Left lung (tissue), 14 donors: ENCODE measurements at places on chromosomes 6 and 20. TPM values are rescaled to one million over a fixed set of nuclear protein-coding genes. Genes with fewer than 3 reads are reported as not detected.

DNA sequence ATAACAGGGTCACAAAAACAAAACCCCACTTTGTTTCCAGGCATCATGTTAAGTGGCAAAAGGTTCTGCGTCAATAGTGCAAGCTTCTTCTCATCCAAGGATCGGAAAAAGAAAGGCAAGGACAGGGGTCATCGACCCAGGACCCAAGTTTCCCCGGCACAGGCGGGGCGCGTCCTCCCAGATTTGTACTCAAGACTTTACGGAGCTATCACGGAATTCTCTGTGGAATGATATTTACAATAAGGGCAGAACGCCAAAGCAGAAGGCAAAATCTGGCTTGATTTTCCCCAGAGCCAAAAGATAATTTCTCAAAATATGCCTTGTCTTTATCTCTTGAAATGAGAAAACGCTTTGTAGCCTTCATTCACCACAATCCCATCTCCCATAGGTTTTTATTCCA, 25.5 kb downstream of the PDE10A start:
- no peak for DNase-seq
- H3K36me3 ChIP-seq, result no peaks in the 10 kb centered on the region
- no peaks in the 10 kb centered on the region for H3K27me3 ChIP-seq
- no peak overlapping the region for H3K4me3 ChIP-seq

ATP6V1G2 gene
- polyA plus RNA-seq, result 2.9 TPM

- no peak overlapping the region for H3K27ac ChIP-seq
- no peaks in the 10 kb centered on the region for H3K36me3 ChIP-seq
- H3K27me3 ChIP-seq, result no peaks in the 10 kb centered on the region
- no peak overlapping the region for H3K4me3 ChIP-seq
- no peak for DNase-seq
- no peaks in the 10 kb centered on the region for H3K4me1 ChIP-seq
These were observed 45.5 kb downstream of the TRAM2 start for GRCh38 chr6:52531396-52531795.

GRCh38 chr20:19990850-19991249, 26.3 kb upstream of the NAA20 start:
- H3K4me1 ChIP-seq, result peaks cover 30% of the 10 kb centered on the region
- no peaks in the 10 kb centered on the region for H3K27me3 ChIP-seq
- DNase-seq, result no peak
- no peak overlapping the region for H3K27ac ChIP-seq
- no peak overlapping the region for H3K4me3 ChIP-seq

- peaks cover 34% of the 10 kb centered on the region for H3K36me3 ChIP-seq
These were observed 14.3 kb upstream of the MAP1LC3A start for GRCh38 chr20:34544109-34544796.

DNA sequence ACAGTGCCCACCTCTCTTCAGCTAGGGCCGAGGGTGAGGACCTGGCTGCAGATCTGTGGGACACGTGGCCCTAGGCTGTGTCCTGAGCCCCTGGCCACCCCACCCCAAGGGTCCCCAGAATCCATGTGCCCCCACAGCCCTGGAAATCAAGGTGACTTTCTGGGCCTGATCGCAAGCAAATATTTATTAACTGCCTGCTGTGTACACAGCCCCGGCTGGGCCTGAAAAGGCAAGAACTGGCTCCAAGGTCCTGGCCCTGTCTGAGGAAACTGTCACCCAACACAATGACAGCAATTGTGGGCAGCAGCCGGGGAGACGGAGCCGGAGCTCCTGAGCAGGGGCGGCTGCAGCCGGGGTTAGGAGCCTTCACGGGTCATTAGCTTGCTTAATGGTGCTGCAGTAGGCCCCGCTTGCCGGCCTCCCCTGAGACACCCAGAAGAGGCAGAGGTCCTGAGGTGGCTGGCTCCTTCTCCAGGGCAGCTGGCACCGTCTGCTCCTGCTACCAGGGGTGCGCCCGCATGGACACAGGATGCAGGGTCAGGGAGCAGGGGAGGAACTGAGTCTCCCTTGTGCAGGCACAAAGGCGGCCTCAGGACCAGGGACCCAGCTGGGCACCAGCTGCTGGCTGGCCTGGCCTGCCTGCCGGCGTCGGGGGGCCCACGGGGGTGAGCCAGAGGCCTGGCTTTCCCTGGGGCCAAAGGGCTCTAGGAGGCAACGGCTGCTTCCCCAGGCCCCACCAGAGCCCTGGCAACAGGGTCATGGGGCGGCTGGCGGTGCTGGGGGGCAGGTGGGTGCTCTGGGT, 24.1 kb downstream of the NPEPL1 start:
- H3K4me1 ChIP-seq, result no peaks in the 10 kb centered on the region
- no peaks in the 10 kb centered on the region for H3K27me3 ChIP-seq
- H3K4me3 ChIP-seq, result no peak overlapping the region
- no peak for DNase-seq
- H3K27ac ChIP-seq, result no peak overlapping the region

DNA sequence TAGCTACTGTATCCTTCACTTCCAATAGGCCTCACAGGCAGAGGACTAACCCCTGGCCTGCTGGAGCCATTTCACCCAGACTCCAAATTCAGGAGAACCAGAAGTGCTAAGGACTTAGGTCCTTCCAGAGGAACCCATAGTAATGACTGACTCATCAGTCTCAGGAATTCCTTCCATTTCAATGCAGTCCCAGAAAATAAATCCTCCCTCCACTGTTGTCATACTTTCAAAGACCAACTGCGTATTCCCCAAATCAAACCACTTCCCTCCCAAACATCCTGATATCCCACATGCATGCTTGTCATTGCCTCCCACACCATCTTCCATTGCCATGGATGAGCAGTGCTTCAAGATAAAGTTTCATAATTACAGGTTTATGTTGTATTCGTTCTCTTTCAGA, 31.8 kb upstream of the NT5E start:
- no peaks in the 10 kb centered on the region for H3K4me1 ChIP-seq
- H3K27ac ChIP-seq, result no peak overlapping the region
- H3K4me3 ChIP-seq, result no peak overlapping the region
- no peak for DNase-seq

DNA sequence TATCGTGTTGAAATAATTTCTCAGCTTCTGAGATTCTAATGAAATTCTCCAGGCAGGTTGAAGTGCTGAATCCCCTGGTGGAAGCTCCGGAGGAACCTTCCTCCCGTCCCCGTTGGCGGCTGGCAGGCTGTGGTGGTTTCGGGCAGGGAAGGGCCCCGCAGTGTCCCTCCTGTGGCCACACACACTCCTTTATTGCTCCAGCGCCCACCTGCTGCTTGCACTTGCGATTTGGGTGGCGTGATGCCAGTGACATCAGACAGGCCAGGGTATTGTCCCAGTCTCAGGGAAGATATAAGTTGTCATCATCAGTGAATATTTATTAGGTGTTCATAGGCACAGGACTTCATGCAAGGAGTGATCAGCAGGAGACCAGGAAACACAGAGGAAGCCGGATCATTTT, 530.4 kb downstream of the QKI start:
- H3K4me3 ChIP-seq, result no peak overlapping the region
- peaks cover 23% of the 10 kb centered on the region for H3K27me3 ChIP-seq
- H3K36me3 ChIP-seq, result no peaks in the 10 kb centered on the region
- H3K4me1 ChIP-seq, result no peaks in the 10 kb centered on the region
- DNase-seq, result no peak

GRCh38 chr6:36131511-36132245, 1.4 kb downstream of the MAPK13 start:
- H3K4me1 ChIP-seq, result peaks cover 60% of the 10 kb centered on the region
- H3K36me3 ChIP-seq, result peaks cover 25% of the 10 kb centered on the region
- DNase-seq, result peak; percentile 58
- H3K4me3 ChIP-seq, result peak overlapping the region; percentile 24
- no peaks in the 10 kb centered on the region for H3K27me3 ChIP-seq

DNA sequence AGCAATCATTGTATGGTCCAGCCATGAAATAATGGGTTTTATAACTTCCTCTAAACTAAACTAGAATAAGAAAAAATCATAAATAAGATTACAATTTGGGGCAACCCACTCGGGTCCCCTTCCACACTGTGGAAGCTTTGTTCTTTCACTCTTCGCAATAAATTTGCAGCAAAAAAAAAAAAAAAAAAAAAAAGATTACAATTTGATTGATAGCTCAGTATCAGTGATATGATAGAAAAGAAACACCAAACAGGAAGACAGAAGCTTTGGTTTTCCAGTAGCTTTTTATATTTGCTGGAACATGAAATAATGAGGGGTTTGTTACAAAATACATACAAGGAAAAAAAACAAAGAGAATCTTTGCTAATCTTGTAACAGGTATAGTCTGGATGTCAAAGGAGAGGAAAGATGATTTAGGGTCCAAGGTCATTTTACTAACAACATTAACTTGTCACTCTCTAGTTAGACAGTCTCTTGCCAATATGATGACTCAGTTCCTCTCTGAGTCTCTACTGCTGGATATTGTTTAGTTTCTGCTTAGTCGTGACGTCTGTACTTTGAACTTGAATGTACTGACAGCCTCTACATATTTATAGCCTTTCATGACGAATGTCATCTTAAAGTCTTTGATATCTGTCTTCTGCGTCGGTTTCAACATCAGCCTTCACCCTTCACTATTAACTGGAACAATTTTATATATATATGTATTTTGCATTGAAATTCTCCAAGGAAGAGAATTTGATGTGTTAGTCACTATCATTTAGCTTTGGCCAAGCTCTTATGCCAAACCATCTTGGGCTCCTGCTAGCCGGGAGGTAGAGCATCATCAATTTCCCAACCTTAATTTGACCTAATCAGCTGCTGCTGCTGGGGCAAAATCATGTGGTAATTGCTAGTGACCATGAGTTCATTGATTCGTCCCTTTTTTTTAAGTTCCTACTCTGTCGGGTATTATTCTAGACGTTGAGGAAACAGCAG, 213.1 kb upstream of the STXBP5 start:
- H3K27me3 ChIP-seq, result no peaks in the 10 kb centered on the region
- H3K36me3 ChIP-seq, result no peaks in the 10 kb centered on the region
- DNase-seq, result no peak

DNA sequence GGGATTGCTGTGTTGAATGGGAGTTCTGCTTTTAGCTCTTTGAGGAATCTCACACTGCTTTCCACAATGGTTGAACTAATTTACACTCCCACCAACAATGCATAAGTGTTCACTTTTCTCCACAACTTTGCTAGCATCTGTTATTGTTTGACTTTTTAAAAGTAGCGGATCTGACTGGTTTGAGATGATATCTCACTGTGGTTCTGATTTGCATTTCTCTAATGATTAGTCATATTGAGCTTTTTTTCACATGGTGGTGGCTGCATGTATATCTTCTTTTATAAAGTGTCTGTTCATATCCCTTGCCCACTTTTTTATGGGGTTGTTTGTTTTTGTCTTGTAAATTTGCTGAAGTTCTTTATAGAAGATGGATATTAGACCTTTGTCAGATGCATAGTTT, 588.3 kb upstream of the ADGRB3 start:
- H3K4me3 ChIP-seq, result no peak overlapping the region
- DNase-seq, result no peak
- no peaks in the 10 kb centered on the region for H3K4me1 ChIP-seq
- H3K27ac ChIP-seq, result no peak overlapping the region
- H3K36me3 ChIP-seq, result no peaks in the 10 kb centered on the region
- no peaks in the 10 kb centered on the region for H3K27me3 ChIP-seq

GRCh38 chr20:23205211-23205610, 119.1 kb upstream of the CD93 start:
- no peaks in the 10 kb centered on the region for H3K27me3 ChIP-seq
- H3K4me3 ChIP-seq, result no peak overlapping the region
- no peak overlapping the region for H3K27ac ChIP-seq
- peaks cover 10% of the 10 kb centered on the region for H3K4me1 ChIP-seq
- no peaks in the 10 kb centered on the region for H3K36me3 ChIP-seq

GRCh38 chr6:66948106-66948505, 1241.1 kb upstream of the EYS start:
- no peak overlapping the region for H3K27ac ChIP-seq
- H3K4me1 ChIP-seq, result no peaks in the 10 kb centered on the region
- no peaks in the 10 kb centered on the region for H3K27me3 ChIP-seq
- no peak for DNase-seq
- no peak overlapping the region for H3K4me3 ChIP-seq
- no peaks in the 10 kb centered on the region for H3K36me3 ChIP-seq

GRCh38 chr6:84809455-84809854, 45.1 kb upstream of the TBX18 start:
- H3K27me3 ChIP-seq, result no peaks in the 10 kb centered on the region
- H3K4me1 ChIP-seq, result no peaks in the 10 kb centered on the region
- H3K27ac ChIP-seq, result no peak overlapping the region
- no peaks in the 10 kb centered on the region for H3K36me3 ChIP-seq

DNA sequence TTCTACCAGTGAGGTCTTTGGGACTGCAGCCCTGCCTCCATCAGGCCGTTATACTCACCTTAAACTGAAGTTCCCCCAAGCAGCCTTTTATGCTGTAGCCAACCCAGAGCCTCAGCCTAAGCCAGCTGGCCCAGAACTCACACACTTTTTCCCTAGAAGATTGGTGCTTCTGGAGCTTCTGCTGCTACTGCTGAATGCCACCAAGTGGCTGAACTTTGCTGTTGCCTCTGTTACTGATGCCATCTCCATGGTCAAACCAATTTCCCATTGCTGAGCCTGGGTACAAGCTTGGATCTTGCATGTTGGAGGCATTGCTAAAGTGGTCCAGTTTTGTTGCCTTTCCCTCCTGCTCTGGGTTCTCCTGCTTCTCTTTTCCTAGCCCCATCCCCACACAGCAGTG, 15.0 kb upstream of the TBX18 start:
- no peak overlapping the region for H3K27ac ChIP-seq
- peaks cover 23% of the 10 kb centered on the region for H3K27me3 ChIP-seq
- H3K36me3 ChIP-seq, result no peaks in the 10 kb centered on the region

- no peaks in the 10 kb centered on the region for H3K27me3 ChIP-seq
- H3K36me3 ChIP-seq, result no peaks in the 10 kb centered on the region
- H3K4me3 ChIP-seq, result peak overlapping the region; percentile 94
- DNase-seq, result peak; percentile 61
- H3K4me1 ChIP-seq, result peaks cover 55% of the 10 kb centered on the region
- peak overlapping the region; percentile 99 for H3K27ac ChIP-seq
These were observed 528 bp downstream of the NUDT3 start for GRCh38 chr6:34391786-34392496.

DNA sequence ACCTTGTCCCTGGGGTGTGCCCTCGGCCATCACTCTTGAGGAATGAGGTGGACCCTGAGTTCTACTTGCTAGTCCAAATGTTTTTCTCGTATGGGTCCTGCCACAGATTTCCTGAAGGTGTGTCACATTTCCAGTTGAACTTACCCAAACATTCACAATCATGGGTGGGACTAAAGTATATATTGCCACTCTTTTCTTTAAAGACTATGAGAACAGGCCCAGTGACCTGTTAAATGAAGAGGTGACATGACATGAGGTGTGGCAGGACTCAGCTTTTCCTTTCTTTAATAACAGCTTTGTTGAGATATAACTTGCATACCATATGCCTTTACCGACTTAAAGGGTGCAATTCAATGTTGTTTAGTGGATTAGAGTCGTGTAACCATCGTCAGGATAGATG, 177.2 kb upstream of the EXOC2 start:
- no peaks in the 10 kb centered on the region for H3K36me3 ChIP-seq
- no peak overlapping the region for H3K27ac ChIP-seq
- no peak overlapping the region for H3K4me3 ChIP-seq
- no peak for DNase-seq
- H3K4me1 ChIP-seq, result no peaks in the 10 kb centered on the region
